ENCODE measurements at places on chromosomes 5 and 9.

- DNase-seq, result no peak
Measured at GRCh38 chr9:85516976-85517637, 224.6 kb downstream of the AGTPBP1 start.

GRCh38 chr9:84998639-84999038, 329.1 kb downstream of the NTRK2 start:
- no peak for DNase-seq

DNA sequence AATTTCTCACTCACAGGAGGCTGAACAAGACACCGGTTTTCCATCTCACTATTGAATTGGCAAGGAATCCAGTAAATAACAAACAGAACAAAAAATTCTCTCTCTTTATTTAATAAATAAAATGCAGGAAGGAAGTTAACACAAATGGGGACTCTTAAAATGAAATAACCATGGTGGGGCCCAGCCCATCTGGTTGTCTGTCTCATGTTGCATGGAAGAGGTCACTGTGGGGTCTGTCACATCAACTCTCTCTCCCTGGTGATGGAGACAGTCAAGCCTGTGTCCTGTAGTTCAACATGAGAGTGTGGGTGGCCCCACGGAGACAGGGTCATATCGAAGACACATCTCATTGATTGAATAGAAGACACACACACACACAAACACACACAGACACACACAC, 297.7 kb downstream of the IRX2 start:
- no peak for DNase-seq

DNA sequence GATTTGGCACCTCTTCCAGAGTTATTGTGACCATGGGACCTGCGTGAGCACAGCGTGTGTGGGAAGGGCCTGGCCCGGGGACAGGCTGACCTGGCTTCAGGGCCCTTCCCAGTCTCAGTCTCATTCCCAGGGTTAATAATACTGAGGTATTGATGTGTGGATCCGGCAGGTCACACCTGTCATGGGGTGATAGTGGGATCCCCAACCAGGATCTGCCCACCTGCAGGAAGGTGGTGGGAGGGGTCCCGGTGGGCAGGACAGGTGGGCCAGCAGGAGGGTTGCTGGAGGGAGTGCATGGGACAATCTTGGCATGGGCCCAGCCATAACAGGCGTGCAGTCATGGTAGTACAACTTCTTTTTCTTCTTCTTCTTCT, 55.4 kb downstream of the COL15A1 start:
- DNase-seq, result no peak

- no peak for DNase-seq
Measured at GRCh38 chr9:98318834-98319478, 63.5 kb upstream of the TBC1D2 start.

- DNase-seq, result no peak
Measured at GRCh38 chr9:96858018-96858573, 3.8 kb upstream of the ZNF782 start.

- no peak for DNase-seq
Measured at GRCh38 chr5:67299231-67299735, 102.7 kb upstream of the CD180 start.

All from midbrain (tissue), 1 donor.